ENCODE measurements at places on chromosomes 2 and 18.

GRCh38 chr2:84022810-84023431 is 436.2 kb downstream of the SUCLG1 start:
- no peak for DNase-seq

DNA sequence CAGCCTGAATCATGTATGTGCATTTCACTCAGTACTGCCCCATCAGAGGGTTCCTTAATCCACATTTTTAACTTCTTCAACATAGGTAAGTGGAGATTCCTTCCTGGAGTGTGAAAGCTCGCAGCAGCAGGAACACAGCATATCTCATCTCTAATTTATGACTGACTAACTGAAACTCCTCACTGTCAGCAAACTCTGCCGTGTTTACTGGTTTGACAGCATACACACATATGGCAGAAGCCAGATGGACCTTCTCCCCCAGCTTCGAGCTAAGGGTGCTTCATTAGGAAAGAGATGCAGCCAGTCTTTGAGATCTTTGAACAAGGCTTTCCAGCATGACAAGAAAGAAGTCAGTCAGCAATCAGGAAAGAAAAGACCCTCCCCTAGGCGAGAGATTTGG is 200.3 kb upstream of the ACVR2A start:
- no peak for DNase-seq

- DNase-seq = no peak
Measured at GRCh38 chr18:55163550-55163949, 204.3 kb upstream of the CCDC68 start.

- no peak for DNase-seq
Measured at GRCh38 chr18:56200381-56200911, 437.9 kb downstream of the TXNL1 start.

- no peak for DNase-seq
Measured at GRCh38 chr2:205764270-205764746, 82.0 kb downstream of the NRP2 start.

GRCh38 chr2:6167592-6168138 is 475.5 kb downstream of the SOX11 start:
- DNase-seq = no peak

- DNase-seq = no peak
Measured at GRCh38 chr18:29540548-29540947, 1363.6 kb upstream of the CDH2 start.

DNA sequence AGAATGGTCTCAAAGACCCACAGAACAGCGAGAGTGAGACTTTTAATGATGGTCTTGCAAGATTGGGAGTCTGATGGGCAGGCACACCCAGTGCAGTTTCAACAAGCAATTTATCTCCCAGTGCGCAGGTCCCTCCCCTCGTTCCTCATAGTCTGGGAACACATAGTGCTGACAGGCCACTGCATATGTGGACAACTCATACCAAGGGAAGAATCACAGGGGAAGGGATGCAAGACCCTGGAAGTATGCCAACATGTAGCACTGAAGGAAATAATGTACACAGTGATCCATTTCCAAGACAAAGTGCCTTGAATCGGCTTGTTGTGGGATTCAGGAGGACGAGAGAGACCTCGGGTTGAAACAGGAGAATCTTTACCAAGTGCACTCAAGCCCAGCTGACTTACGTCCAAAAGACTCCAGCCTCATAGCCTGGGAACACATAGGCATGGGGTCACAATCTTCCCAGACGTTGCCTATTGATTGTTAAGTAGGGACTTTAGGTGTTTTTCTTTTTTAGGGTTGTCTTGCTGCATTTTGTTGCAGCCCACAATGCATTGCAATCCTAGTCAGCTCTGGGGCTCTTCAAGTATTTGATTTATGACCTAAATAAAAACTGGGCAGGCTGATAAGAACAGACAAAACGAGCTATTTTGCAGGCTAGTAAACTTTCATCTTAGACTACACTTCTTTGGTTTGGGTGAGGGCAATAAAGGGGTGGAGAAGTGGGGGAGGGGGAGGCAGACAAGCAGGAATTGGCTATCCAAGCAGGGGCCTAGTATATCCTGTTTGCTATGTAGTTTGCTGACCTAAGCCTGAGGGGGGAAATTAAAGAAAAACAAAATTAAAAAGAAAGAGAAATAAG is 24.7 kb upstream of the SERPINB5 start:
- no peak for DNase-seq

DNA sequence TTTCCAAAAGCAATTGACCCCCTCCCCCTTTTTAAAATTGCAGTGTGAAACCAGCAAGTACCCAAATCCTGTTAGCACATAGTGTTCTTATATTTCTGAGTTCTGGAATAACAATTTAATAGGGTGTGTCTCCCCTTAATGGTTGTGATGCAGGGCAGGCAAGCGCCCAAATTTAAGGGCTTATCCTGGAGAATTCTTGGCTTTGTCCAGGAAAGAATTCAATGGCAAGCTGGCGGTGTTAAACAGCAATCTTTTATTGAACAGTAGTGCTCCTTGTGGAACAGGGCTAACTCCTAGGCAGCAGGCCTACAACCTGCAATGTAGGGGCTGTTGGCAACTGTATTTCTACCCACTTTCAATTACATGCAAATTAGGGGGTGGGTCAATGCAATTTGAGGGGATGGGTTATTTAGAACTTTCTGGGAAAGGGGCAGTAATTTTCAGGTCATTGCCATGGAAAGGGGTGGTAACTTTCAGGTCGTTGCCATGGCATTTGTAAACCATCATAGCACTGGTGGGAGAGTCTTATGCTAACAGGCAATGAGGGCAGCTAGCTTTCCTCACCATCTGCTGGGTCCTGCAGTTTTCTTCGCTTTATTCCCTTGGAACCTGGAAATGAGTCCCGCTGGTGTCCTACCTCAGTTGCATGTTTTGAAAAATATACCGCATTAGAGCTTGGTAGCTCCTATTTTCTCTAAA is 149.0 kb upstream of the KCTD1 start:
- DNase-seq = no peak

- DNase-seq = no peak
Measured at GRCh38 chr2:236162882-236163470, 5.2 kb downstream of the GBX2 start.

DNA sequence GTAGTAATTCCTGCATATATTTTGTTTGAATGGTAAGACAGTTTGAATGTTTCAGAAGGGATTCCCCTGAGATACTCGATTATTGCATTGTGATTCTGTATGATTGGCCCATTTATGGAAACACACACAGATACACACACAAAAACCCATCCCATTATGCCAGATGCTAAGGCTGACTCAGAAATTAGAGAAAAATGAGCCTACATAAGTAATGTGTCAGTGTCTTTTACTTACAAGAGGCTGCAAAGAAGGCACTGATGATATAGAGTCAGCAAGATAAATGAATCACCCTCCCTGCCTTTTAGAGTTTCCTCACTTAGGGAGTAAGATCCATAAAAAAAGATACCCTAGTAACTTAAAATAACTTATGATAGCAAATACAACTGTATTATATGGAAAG is 1481.1 kb upstream of the ACVR2A start:
- no peak for DNase-seq

- DNase-seq = no peak
Measured at GRCh38 chr2:116095636-116096035, 1653.2 kb downstream of the DPP10 start.

- no peak for DNase-seq
Measured at GRCh38 chr2:118061135-118061955, 26.9 kb upstream of the INSIG2 start.

DNA sequence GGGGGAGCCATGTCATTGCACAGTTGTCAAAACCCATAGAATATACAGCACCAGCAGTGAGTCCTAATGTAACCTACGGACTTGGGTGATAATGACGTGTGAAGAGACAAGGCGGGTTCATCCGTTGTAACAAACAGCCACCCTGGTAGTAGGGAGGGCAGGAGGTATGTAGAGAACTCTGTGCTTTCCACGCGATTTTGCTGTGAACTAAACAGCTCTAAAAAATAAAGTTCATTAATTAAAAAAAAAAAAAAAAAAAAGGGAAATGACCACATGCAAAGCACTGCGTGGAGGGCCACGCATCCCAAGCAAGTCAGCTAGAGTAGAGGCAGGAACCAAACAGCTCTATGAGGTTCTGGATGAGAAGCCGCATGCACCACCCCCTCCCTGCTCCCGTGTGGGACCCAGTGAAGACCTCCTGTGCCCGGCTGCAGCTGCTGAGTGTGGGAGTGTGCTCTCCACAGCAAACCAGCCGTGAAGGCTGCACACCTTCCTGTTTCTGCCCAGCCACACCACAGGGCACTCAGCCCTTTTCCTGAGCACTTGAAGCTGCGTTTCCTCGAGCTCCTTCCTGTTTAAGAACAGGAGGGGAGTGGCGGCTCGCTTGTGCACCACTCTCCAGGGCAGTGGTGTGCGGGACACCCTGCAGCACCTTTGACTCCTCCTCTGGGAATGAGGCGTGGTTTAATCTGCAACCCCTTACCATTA is 65.6 kb downstream of the ODC1 start:
- DNase-seq = no peak
